ENCODE measurements at places on chromosomes 1 and 21.

- no peak for DNase-seq
Measured at GRCh38 chr1:19042675-19043578, 86.5 kb upstream of the IFFO2 start.

DNA sequence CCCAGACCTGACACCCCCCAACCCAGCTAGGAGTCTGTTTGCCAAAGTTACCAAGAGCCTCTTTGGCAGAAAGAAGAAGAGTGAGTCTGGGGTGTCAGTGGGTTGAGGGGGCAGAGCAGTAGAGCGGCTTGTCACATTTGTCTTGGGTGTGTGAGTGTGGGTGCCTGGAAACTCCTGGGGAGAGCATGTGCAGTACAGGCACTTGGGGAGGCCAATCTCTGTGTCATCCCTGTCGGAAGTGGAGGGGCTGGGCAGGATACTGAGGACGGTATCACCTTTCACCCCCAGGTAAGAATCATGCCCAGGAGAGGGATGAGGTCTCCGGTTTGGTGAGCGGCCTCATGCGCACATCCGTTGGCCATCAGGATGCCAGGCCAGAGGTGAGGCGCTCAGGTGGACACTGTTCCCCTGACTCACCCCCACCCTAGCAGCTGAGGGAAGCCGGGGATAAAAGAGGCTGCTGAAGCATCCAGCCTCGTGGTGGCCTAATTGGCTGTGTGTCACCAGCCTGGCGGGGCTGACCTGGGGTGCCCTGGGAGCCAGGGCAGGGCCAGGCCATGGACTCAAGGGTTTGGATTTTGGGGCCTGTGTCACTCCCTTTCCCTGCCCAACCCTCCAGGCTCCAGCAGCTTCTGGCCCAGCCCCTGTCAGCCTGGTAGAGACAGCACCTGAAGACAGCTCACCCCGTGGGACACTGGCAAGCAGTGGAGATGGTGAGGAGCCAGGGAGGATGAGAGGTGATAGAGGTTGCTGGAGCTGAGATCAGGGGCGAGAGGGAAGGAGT lies 3.3 kb downstream of the PLK3 start:
- DNase-seq, result no peak

- DNase-seq, result no peak
Measured at GRCh38 chr1:209086486-209087192, 496.9 kb upstream of the CAMK1G start.

DNA sequence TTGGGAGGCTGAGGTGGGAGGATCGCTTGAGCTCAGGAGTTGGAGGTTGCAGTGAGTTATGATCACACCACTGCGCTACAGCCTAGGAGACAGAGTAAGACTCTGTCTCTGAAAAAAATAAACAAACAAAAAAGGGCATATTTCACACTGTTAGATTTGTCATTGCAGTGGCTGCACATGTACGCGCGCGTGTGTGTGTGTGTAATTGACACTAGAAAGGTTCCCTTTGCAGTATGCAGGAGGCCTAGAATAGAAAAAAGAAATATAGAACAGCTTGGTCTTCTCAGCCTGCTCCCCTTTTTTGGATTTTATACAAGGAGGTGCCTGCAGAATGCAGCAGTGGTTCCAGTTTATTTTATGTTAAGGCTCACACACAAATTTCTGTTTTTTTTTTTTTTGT lies 8.6 kb downstream of the MACO1 start:
- no peak for DNase-seq

DNA sequence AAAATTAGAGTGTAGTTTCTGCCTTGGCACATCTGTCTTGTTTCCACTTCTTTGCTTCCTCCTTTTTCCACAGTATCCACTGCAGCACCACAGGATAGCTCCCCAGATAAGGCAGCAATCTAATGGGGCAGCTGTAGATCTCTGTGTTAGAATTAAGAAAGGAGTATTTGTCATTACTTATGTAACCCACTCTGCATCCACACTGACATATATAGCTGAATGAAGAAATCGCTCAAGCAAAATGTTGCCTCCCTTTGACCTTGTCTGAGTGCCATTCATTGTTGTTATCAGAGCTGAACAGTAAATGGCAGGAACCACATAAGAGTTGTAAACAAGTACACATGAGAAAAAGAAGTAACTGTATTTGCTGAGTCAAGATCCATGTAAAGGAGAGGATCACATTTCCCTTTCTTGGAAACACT lies 45.9 kb upstream of the DPH5 start:
- DNase-seq, result no peak

GRCh38 chr1:117347907-117348306 lies 19.3 kb upstream of the MAN1A2 start:
- no peak for DNase-seq

GRCh38 chr21:41616031-41616591 lies 108.2 kb upstream of the TMPRSS2 start:
- DNase-seq, result no peak

Data from activated CD4-positive, alpha-beta T cell treated with anti-CD3 and anti-CD28 coated beads for 1 hour (primary cell).